ENCODE measurements at places on chromosomes 7 and 10.
A peak's percentile ranks its signal among the peaks of the same experiment; 100 is the strongest.

GRCh38 chr10:108696792-108697477 lies 1226.4 kb downstream of the XPNPEP1 start:
- DNase-seq, result no peak

DNA sequence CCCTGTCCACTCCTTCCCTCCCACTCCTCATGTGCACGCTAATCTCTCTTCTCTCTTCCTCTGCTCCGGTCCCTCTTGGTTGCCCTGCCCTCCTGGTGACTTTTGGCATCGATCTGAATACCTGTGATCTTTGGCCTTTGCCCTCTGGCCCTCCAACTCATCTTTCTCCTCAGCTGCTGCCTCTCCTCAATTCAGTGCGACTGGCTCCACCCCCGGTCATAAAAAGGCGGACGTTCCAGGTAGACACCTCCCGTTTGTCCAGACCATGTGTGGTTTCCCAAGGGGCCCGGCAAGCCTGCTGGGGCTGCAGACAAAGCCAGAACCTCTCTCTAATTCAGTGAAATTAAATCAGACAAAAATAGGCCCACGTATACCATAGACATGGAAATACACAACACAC lies 96.8 kb downstream of the COL13A1 start:
- DNase-seq, result peak; percentile 88

DNA sequence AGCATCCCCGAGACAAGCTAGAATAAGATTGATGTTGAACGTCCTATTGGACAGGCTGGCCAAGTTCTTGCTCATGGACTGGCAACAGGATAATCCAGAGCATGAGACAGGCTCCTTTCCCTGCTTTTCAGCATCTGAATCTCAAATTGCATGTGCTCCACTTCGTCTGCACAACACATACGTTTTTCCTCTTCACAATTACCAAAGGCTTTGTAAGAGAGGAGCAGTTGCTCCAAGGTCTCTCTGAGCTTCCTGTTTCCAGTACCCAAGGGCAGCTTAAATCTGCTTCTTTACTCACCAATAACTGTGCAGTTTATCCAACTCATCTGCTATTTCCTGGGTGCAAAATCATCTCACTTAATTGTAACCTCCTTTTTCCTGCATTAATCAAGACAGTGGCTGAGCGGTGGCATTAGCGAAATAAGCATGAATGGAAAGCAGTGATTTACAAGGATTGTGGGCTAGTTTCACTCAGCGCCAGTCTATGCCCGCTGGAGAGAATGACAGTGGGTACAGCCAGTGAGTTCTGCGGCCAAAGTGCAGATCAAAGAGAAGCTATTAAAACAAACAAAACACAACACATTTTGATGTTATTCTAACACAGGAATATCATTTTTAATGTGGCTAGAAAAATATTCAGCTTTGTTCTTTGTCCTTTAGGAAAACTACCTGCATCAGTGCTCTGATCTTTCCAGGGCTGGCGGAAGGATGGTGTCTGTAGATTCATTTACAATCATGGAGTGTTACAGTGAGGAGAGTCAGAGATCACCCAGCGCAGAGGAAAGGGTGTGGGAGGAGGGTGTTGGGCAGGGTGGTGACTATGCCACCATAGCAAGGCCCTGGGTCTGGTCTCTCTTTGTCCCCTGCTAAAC lies 79.8 kb downstream of the CHN2 start:
- no peak for DNase-seq

- no peak for DNase-seq
Observed at GRCh38 chr7:115178835-115179234, 256.9 kb downstream of the MDFIC start.

GRCh38 chr7:92244808-92245486 lies 767 bp downstream of the KRIT1 start:
- DNase-seq, result peak; percentile 5

DNA sequence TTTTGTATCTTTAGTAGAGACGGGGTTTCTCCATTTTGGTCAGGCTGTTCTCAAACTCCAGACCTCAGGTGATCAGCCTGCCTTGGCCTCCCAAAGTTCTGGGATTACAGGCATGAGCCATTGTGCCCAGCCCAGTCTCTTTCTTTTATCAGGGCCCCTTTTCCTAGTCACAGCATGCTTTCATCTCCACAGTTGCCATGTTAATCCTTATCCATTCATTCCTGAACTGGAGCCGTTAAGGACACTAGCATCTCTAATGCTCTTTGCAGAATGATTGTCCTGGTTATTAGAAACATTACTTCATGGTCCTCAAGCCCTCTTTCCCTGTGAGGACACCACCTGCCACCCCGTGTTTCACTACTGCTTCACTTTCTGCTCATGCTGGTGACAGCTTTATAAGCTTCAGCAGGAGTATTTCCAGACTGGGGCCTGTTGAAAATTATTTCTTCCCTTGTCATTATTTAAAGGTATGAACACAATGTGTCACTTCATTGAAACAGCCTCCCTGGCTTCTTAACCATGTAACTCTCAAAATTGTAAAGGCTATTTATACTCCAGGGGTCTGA lies 313.9 kb downstream of the BMPER start:
- DNase-seq, result no peak

GRCh38 chr7:140008755-140009610 lies 53.8 kb downstream of the PARP12 start:
- no peak for DNase-seq

- DNase-seq, result peak; percentile 10
Observed at GRCh38 chr10:19713800-19714525, 102.3 kb upstream of the PLXDC2 start.

DNA sequence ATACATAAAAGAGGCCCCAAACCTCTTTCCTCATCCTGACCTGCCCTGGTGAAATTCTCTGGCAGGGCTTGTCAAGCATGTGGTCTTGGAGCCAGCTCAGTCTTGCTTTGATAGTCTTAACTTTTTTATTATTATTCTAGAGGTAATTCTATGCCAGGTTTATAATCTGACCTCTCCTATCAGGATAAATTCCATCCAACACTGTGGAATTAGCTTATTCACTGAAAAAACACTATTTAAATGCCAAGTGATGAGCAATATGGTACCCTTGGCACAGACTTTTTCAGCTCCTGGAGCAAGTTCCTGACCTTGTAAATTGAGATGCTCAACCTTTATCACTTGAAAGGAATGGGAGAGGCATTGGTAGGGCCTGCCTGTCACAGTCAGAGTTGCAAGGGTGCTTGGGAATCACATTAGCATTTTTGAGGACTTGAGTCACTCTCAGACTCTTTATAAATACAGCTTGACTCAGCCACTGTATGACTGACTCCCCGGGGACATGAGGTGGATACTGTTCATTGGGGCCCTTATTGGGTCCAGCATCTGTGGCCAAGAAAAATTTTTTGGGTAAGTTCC lies at the start of gene CPA4:
Gene CPA4, plus strand, starts transcription at position 480 of the 576 bp plus-strand sequence. Its CDS starts 20 bp downstream, at position 500.
- no peak for DNase-seq

DNA sequence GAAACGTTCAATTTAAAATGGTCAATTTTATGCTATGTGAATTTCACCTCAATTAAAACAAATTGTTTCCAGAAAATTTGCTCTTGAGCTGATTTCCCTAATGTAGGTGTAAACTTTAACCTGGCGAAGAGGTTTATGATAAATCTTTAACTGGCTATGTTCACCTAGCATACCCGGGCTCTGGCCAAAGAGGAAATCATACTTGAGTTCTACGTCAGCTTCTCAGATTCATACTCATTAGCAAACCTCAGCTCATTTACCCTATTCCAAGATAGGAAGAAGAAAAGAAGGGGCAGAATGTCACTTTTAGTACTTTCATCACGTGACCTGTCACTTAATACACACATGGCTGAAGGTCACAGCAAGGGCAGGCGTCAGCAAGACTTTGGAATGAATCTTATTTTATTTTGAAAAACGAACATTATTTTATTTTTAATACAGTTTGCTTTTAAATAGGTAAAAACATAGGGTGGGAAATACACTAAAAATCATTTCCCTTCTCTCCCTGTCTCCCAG lies 97.0 kb downstream of the ABLIM1 start:
- no peak for DNase-seq

GRCh38 chr10:88853155-88853881 lies 1.7 kb upstream of the ANKRD22 start:
- no peak for DNase-seq

GRCh38 chr10:64115471-64115870 lies 594.3 kb downstream of the REEP3 start:
- DNase-seq, result no peak

GRCh38 chr7:25664593-25664992 lies 436.3 kb upstream of the NPVF start:
- no peak for DNase-seq

- no peak for DNase-seq
Observed at GRCh38 chr10:88542522-88542921, 40.6 kb downstream of the RNLS start.

DNA sequence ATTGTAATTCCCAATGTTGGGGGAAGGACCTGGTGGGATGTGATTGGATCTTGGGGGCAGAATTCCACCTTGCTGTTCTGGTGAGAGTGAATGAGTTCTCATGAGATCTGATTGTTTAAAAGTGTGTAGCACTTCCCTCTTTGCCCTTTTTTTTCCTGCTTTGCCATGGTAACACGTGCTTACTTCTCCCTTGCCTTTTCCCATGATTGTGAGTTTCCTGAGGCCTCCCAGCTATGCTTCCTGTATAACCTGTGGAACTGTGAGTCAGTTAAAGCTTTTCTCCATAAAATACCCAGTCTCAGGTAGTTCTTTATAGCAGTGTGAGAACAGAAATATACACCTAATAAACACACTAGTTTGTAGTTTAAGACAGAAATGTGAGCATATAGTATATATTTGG lies 166.8 kb upstream of the MAGI2 start:
- no peak for DNase-seq

DNA sequence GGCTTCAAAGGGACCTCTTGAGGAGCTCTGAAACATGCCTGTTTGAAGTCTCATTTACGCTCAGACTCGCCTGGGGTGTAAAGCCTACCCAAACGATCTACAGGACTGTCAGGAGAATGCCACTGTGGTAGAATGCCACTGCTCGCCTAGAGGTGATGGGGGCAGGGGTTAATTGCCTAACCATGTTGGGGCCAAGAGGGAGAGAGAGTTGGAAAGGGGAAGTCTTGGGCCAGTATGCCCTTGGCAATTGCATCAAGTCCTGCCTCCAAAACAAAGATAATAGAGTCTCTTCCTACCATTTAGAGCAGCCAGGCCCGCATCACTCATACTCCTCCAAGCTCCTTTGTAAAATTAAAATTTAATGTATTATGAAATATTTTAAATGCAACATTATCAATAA lies 25.2 kb downstream of the CDK1 start:
- no peak for DNase-seq

GRCh38 chr10:10320956-10321355 lies 696.7 kb upstream of the CELF2 start:
- no peak for DNase-seq

DNA sequence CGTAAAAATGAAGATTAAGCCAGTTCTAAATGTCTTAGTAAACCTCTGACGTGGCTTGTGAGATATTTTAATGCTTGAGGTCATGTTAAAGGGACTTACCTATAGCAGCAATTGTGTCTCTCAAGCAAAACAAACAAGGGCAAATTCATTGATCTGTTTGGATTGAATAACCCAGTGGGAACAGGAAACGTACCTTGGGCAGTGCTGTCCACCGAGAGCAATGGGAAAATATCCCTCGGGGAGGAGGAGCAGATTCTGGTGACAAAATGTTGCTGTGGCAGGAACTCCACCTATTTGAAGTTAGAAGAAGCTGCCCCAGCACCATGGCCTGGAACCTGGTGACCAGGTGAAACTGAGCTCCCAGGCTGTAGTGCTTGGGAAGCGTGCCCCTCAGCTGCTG lies 107.1 kb upstream of the FZD8 start:
- no peak for DNase-seq

- no peak for DNase-seq
Observed at GRCh38 chr7:154649434-154649833, 353.5 kb downstream of the PAXIP1 start.

GRCh38 chr10:44552726-44553125 lies 167.8 kb upstream of the CXCL12 start:
- no peak for DNase-seq

DNA sequence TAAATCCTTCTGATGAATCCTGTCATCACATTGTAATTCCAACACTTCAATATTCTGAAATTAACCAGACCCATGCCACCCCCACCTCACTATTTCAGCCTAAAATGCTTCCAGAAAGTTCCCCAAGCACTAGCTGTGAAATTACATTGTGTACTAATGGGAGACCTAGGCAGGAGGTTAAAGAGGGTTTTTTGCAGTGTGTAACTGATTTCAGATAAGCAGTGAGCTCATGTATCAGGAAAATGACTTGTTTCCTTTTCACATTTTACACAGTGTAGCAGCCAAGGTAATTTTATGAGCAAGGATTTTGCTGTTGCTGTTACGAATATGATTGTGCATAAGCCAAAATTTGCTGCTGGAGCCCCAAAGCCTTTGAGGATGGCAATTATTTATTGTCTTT lies 129.0 kb downstream of the INHBA start:
- DNase-seq, result no peak

DNA sequence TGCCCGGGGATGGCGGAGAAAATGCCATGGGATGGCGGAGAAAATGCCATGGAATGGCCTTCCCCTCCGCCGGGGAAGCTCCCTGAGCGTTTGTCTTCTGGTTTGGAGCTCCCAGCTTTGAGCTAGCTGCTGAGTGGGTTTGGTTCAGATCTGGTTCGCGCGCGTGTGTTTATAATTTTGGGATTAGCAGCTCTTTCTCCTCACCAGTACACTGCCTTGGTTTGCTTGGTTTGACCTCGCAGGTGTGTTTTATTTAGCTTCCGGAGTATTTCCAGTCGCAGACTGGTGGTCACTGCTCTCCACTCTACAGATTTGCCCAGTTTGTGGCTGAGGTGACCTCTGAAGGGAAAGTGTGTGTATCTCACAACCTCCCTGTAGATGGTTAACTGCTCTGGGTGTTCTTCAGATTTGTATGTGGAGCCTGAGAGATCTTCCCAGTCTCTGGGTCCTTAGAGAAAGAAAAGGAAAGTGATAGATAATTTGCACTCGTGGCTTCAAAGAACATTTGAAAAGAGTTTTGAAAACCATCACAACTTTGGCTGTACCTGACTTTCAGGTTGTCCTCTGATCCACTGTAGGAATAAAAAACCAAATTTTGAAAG lies 597 bp downstream of the ZNF277 start:
- peak; percentile 16 for DNase-seq

DNA sequence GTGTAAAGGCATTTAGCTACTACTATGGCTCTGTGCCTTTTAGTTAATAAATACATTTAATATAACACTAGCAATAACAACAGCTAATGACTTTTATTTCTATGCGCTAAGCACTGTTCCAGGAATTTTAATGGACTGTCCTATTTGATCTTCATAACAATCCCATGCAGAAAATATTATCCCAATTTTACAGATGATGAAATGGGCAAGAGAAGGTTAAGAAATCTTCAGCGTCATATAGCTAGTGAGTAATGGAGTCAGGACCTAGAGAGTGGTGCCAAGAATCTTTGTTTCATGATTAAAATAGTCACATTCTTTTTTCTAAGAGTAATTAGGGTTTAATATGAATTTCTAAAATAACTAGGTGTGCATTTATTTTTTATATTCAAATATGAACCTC lies 32.4 kb downstream of the ACTA2 start:
- no peak for DNase-seq

- DNase-seq, result no peak
Observed at GRCh38 chr7:121639705-121640104, 233.3 kb upstream of the PTPRZ1 start.

All from Caco-2 (cell line).